ENCODE measurements at places on chromosomes 6 and 20.

DNA sequence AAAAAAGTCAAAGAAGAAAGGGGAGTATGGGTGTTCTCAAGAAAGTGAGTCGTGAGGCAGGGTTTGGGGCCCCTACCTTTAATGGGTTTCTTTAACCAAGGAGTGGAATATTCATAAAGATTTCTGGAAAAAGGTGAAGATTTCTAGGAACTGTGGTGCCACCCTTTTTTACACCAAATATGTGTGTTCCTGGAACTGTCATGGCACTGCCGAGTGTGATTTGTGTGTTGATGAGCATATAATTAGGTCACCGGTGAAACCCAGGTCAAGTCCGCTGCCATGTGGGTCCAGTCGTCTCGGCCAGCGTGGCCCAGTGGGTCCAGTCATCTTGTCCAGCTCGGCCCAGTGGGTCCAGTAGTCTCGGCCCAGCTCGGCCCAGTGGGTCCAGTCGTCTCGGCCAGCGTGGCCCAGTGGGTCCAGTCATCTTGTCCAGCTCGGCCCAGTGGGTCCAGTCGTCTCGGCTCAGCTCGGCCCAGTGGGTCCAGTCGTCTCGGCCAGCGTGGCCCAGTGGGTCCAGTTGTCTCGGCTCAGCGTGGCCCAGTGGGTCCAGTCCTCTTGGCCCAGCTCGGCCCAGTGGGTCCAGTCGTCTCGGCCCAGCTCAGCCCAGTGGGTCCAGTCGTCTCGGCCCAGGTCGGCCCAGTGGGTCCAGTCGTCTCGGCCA lies 8.3 kb upstream of the EEF1A2 start:
- no peak for DNase-seq

DNA sequence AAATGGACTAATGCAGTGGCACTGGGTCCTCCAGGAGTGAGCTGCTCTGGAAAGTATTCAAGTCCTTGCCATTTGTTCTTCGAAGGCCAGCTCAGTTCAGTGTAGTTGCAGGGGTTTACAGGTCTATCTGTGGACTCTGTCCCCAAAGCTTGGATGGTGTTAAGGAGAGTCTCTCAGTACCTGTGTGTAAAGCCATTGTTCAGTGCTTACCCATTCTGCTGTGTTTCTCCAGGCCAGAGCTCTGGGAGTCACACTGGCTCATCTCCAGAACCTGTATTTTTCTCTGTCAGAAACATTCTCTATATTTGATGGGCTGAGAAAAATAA lies 66.6 kb downstream of the DTD1 start:
- no peak for DNase-seq

DNA sequence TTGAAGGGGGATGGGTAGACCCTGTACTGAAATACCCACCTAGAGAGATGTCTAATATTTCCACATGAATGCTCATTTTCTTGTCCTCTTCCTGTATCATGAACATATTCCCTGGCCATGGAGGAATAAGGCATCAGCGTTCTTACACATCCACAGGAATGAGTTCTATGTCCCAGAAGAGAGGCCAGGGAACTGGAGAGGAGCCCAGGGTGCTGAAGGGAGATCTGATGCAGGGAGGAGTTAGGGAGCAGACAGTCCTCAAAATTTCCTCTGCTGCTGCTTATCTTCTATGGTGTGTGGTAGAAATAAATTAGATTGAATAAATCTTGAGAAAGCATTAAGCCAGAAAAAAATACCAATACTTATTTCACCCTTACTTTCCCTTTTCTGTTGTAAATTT lies 295.0 kb downstream of the KCNQ5 start:
- DNase-seq: no peak

DNA sequence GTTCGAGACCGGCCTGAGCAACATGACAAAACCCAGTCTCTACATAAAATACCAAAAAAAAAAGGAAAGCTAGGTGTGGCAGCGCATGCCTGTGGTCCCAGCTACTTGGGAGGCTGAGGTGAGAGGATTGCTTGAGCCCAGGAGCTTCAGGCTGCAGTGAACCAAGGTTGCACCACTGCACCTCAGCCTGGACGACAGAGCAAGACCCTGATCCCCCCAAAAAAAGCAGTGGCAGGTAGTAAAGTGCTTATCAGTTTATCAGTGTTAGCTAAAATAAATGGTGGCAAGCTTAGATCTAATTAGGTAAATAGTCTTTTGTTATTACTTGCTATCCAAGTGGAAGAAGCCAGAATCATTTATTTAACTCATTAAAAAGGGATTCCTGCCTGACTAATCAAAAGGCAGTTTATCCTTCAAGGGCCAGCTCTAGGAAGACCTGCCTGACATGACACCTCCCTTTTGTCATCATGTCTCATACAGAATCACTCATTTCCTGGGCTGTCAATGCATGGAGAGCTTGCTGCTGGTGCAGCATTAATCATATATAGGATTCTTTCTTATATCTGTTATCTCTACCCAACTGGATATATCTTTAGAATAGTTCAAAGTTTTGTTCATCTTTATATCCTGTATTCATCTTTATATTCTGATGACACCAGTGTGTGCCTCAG lies 9.6 kb downstream of the DSTN start:
- DNase-seq: no peak

GRCh38 chr6:43262000-43262779 lies 18.9 kb downstream of the TTBK1 start:
- DNase-seq: no peak

GRCh38 chr6:14711056-14711703 lies 534.7 kb upstream of the JARID2 start:
- DNase-seq: peak; percentile 59

- DNase-seq: no peak
Measured at GRCh38 chr6:169093066-169093723, 160.5 kb downstream of the THBS2 start.

DNA sequence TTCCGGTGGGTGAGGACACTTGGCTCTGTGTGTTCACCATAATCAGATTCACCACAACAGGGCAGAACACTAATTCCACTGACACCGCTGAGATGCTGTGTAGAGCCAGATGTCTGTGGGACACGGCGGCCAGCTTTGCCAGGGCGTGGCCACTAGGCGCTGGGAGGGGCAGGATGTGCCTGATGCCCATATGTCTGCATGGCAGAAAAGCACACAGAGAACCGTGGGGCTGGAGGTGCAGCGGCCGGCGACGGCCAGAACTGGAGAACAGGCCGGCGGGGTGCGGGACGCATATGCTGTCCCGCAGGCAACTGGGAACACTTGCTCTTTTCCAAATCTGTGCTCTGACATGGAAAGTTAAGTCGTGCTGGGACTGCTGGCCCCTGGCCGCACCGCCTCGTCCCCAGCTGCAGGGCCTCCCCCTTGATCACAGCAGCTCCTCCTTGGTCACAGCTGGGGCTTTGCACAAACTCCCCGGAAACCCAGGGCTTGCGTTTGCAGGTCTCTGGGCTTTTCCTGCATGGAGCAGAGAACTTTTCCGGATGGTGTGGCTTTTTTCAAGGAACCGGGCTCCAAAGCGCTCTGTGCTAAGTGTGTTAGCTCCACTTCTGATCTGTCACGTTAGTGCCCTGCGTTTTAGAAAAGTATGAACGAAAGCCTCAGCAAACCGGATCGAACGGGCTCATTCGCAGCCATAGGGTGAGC lies 31.1 kb downstream of the NTSR1 start:
- DNase-seq: no peak

- no peak for DNase-seq
Measured at GRCh38 chr6:153150371-153150751, 19.3 kb upstream of the RGS17 start.

DNA sequence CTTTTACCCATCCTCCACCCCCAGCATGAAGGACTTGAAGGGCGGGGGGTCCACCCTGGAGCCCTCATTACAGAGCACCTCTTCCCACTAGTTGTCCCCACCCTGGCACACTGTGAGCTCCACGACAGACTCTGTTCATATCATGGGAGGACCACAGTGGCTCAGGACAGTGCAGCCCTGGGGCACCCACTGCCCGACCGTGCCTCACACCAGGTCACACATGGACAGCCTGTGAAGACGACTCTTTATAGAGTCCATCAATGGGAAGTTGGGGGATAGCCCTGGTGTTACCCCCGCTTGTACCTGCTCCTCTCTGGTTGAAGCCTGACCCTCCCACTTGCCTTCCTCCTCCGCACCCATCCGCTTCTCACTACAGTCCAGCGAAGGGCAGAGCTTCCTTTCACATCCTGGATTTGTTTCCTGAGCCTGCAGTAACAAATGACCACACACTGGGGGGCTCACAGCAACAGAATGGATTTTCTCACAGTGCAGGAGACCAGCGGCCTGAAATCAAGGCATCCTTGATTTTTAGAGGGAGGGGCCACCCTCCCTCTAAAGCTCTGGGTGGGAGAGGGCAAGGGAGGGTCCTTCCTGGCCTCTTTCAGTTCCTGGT lies 15.5 kb downstream of the ZNF831 start:
- no peak for DNase-seq
